Caudate nucleus (tissue), 63 donors: ENCODE measurements at places on chromosomes 3 and 15.

GRCh38 chr3:54053211-54053610 is 69.1 kb upstream of the CACNA2D3 start:
- no peak for DNase-seq

- DNase-seq = no peak
These were observed 166.6 kb upstream of the SMAD3 start for GRCh38 chr15:66898656-66899386.

DNA sequence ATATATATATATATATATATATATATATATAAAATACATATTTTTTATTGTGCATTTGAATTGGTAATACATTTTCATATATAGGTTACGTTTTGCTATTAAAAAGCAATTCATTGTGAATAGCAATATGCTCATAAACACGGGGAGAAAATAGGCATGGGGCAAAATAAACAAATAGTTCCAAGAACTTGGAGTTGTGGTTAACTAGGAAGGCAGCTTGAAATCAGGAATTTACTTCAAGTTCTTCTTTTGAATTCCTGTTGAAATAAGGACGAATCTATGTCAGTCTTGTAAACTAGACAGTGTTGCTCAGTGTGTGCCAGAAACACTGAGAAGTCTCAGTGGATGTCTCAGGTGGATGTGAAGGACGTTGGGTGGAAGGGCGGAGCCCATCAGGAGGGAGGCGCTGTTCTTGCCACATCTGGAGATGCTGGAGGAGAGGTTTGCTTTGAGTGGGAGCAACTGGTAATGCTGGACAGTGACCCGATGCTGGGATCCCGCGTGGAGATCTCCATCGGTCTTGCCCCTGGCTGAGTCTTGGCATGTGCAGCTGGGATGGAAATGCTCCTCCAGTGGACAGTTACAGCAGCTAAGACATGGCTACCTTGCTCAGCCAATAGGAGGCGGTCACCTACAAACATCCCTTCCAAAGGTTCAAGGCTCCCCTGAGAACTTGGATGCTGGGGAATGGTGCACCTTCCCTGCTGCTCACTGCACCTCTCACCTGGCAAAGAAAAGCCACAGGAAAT is 2.5 kb downstream of the IL16 start:
- no peak for DNase-seq

- DNase-seq = no peak
These were observed 38.4 kb downstream of the GTF2E1 start for GRCh38 chr3:120780977-120781376.

GRCh38 chr15:101132390-101133180 is 119.3 kb downstream of the CHSY1 start:
- no peak for DNase-seq

DNA sequence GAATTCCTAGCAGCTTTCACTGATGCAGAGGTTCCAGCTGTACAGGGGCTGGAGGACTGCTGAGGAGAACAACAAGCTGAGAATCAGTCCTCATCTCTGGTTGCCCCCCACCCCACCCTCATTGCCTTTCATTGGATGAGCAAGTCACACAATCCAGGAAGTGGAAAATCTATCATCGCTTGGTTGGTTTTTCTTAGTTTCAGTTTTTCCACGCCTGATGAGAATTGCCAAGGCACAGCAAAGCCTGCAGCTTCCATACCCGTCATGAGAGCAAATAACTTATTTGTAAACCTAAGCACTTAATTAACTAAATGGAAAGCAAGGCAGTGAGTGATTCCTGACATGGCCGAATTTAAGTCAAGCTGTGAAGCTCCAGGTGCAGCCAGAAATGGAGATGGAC is 21.4 kb upstream of the LIPC start:
- DNase-seq = no peak

DNA sequence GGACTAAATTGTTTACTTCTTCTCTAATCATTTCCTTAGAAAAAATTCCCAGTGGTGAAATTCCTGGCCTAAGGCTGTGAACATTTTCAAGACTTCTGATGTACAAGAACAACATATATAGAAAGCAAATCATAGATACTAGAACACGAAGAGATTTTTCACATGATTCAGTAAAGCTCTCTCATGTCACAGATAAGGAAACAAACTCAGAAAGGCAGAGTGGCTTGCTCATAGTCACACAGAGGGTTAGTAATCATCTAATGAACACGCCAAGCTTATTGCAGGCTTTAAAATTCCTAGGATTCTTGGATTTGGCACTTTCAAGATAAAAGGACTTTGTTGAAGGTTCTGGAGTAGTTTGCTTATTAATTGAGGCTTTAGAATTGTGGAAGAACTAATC is 26.2 kb downstream of the CRTAP start:
- no peak for DNase-seq

DNA sequence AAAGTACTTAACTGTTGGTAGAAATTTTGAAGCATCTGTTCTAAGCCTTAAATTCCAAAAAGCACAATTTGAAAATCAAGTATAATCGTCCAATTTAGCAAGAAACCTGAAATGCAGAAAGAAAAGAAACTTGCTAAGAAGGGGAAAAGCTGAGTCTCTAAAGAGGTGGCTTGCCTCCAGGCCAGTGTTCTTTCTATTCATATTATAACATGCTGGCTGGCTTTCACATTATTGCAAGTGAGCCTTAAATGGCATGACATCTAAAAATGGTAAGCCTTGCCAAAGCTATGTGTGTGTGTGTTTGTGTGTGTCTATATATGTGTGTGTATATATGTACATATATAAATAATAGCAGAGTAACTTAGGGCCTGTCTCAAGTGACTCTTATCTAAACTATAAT is 89.5 kb downstream of the FGF12 start:
- no peak for DNase-seq

DNA sequence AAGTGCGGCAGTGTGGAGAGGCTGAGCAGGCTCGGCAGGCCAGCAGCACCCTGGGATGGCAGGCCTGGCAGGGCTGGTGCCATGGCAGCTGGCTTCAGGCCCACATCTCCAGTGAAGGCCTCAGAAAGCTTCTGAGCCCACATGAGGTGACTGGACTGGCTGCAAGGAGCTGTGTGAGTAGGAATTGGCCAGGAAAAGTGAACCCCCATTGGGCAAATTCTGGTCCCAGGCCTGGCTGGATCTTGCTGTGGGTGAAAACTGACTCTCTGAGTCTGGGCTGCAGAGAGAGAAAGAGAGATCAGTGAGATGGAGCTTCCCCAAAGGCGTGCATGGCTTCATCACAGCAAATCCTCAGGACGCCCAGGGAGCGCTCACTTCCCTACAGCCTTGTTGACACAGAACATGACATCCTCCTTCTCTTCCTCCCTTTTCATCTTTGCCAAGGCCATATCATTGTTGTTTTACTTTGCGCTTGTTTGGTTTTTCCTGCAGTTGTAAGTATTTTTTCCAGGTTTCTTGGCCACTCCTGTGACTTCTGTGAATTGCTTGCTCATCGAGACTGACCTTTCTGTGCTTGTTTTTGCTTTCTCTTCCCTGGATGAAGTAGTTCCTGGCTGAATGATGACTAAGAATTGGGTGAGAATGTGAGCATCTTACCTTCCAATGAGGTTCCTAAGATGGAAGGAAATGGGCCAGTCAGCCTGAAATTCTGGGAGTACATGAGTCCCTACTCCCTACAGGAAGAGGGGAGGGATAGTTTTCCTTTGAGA is 299.1 kb downstream of the TLE3 start:
- no peak for DNase-seq

GRCh38 chr15:69697916-69698315 is 245.3 kb downstream of the RPLP1 start:
- DNase-seq = no peak

DNA sequence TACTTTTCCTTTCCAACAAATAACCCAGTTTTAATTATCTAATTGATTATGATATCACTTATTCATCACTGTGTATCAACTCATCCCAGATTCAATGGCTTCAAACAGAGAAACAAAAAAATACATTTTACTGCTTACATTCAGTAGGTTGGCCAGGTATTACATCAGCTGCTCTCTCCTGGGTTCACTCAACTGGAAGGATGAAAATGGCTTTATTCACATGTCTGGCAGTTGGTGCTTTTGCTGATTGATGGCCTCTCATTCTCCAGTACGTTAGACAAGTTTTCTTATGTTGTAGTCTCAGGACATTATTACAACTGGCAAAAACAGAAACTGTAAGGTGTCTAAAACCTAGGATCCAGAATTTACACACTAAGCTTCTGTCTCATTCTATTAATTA is 811.0 kb upstream of the ALCAM start:
- DNase-seq = no peak

DNA sequence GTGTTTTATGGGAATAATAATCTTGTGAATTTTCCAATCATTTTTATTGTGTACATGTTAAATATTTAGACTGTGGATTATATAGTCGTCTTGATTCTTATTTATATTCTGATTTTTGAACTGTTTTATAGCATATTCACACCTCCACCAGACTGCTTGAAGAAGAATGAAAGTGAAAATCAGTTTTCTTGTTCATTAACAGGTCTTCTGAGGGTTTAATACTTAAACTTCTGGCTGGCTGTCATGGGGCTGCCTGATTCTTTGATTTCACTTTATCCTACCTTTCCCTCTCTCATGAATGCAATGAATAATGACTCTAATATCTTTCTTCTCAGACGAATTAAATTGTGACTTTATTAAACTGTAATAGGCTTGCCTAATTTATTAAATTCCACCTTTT is 56.2 kb downstream of the ATP2C1 start:
- DNase-seq = no peak

DNA sequence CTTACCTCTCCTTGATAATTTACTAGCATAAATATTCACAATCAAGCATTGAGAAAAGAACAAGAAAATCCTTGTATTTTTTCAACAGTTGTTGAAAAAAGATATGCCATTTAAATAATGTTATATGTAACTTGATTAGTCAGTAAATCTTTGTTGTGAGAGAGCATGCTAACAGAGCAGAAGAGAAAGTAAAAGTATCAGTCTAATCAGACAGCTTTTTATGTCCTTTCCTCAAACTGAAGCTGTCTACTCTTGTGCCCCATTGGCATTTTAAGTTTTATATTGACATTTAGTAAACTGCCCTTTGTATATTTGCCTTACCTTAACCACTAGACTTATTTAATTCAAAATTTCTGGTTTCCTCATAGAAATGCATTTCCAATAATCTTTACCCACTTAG is 668.7 kb downstream of the OTOL1 start:
- DNase-seq = no peak

GRCh38 chr3:146449613-146450012 is 19.7 kb downstream of the PLSCR2 start:
- DNase-seq = no peak
